ENCODE measurements at places on chromosomes 12 and 14.

GRCh38 chr12:67661311-67662021 lies 12.9 kb downstream of the DYRK2 start:
- DNase-seq, result no peak

- DNase-seq, result no peak
Observed at GRCh38 chr14:21771671-21772070, 98.1 kb upstream of the OR4E1 start.

GRCh38 chr14:70935135-70935534 lies 27.9 kb downstream of the PCNX1 start:
- DNase-seq, result no peak

- no peak for DNase-seq
Observed at GRCh38 chr12:68587448-68587873, 23.2 kb upstream of the RAP1B start.

- no peak for DNase-seq
Observed at GRCh38 chr12:9169979-9170634, 38.1 kb downstream of the PZP start.

DNA sequence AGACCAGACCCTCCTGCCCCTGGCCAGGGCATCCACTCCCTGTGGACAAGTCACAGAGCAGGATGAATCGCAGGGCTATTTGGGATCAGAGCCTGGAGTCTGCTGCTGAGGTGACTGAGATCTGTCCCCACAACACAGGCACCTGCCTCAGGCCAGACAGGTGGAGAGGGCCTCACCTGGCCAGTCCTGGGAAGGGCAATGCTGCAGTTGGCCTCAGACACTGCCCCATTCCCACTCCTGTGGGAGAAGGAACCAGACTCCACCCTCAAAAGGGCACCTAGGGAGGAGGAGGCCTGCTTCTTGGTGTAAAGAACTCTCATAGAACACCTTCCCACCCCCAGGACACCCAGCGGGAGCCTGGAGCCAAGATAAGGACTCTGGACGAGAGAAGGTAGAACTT lies 48.3 kb upstream of the PLEKHG6 start:
- no peak for DNase-seq

DNA sequence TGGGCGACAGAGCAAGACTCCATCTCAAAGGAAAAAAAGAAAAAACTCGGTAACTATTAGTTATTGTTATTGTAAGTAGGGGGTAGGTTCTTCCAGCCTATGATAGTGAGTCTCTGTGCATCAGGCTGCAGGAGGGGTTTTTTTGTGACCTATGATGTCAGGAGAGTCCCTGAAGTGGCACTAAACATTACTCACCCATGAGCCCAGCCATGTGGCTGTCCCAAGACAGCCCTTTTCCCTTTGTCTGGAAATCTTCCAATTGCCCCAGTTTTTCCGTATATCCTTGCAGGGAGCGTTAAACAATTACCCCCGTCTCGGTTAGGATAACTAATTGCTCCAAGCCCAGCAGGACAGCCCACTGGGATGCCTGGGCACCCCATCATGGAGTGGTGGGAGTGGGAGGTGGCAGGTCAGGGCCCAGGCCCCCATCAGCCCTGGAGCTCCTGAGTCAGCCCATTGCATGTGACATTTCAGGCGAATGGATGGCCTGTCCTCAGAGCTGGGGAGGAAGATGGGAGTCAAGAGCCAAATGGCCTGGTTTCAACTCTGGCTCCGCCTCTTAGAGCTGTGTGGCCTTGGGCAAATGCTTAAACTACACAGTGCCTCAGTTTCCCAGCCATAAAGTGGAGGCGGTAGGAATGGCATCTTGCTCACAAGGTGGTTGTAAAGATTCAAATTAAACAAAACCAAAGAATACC lies 16.4 kb downstream of the PHETA1 start:
- DNase-seq, result no peak

DNA sequence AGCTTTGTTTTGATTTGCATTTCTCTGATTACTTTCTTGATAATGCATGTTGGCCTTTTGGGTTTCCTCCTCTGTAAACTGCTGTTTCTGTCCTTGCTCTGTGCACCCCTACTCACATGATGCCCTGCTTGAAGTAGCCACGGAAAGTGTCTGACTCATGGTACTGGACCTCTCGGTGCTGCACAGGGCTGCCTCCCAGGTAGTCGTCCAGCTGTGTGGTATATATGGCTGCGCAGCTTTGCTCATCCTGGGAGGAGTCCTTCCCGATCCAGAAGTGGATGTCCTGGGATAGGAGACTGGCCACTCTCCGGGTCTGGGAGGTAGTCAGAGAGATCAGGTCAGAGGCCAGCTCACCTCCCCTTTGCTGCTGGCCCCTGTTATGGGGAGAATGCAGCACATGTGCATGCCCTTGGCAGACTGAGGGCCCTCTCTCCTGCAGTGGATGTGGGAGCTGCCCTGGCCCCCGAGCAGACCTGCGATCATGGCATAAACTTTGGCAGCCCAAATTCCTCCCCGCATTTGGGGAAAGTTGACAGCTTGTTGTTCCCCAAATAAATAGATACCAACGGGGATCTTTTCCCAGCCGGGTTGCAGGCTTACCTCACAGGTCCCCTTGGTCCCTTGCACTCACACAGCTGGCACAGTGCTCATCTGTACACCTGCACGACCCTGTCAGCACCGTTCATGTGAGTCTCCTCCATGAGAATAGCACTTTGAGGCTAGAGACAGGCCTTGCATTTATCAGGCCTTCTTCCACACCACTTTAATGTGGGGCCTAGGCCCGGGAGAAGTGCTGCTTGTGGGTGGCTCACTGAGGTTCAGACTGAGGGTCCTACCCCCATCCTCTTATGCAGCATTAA lies 5.2 kb downstream of the AVIL start:
- no peak for DNase-seq

- DNase-seq, result no peak
Observed at GRCh38 chr12:110536834-110537604, 34.9 kb downstream of the RAD9B start.

DNA sequence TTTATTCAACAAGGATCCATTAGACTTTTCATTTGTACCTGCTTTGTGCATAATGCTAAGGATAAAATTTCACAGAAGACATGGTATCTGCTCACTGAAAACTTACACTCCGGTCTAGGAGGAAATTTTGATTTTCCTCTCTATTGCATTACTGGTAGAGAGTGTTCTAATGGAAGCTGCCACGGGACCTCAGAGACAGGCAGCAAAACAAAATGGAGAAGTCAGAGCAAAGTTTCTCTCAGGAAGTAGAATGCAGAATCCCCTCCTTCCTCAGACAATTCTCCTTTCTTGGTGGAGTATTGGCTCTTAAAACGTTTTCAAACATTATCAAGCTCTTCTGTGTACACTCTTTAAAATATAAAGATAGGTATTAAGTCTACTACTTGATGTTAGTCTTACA lies 12.3 kb downstream of the CLEC2B start:
- no peak for DNase-seq

GRCh38 chr12:18967814-18968213 lies 161.7 kb upstream of the PLEKHA5 start:
- no peak for DNase-seq

DNA sequence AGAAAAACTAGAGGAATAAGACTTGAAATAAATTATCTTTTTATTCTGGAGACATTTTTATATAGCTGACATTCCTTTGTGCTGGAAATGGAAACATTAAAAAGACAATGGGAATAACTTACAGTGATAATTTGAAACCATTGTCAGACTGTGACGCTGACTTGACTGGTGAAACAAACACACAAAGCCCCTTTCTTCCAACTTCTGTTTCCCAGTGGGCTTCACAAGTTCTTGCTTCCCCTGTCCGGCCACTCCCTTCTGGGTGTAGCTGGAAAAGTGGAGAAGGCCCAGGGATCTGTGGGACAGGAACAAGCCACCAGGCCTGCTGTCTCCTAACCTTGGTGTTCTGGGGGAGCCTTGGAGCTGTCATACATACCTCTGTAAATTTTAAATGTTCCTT lies 58.8 kb downstream of the PELI2 start:
- no peak for DNase-seq

- DNase-seq, result no peak
Observed at GRCh38 chr12:124963211-124963610, 25.7 kb downstream of the DHX37 start.

GRCh38 chr12:131122631-131123030 lies 168.9 kb downstream of the ADGRD1 start:
- DNase-seq, result no peak

GRCh38 chr12:112419297-112420133 lies 768 bp downstream of the PTPN11 start:
- no peak for DNase-seq

- no peak for DNase-seq
Observed at GRCh38 chr12:7117670-7118069, 8.7 kb upstream of the C1RL start.

- DNase-seq, result no peak
Observed at GRCh38 chr14:22184157-22184829, 404.7 kb downstream of the DAD1 start.

DNA sequence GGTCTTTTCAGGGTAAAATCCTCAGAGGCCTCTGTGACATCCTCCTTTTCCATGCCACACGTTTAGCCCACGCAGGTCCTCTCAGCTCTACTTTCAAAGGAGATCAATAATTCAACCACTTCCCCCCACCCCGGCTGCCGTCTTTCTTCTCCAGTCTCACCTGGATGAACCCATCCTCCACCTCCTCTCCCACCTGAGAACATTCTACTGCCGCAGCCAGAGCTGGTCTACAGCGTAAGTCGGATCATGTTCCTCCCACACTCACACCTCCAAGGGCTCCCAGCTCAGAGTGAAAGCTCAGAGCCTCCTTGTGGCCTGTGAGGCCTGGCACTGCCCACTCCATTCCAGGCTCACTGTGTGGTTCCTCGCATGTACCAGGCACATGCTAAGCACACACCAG lies 246.6 kb downstream of the CHST11 start:
- no peak for DNase-seq

- DNase-seq, result no peak
Observed at GRCh38 chr14:103256406-103256805, 77.6 kb upstream of the EIF5 start.

DNA sequence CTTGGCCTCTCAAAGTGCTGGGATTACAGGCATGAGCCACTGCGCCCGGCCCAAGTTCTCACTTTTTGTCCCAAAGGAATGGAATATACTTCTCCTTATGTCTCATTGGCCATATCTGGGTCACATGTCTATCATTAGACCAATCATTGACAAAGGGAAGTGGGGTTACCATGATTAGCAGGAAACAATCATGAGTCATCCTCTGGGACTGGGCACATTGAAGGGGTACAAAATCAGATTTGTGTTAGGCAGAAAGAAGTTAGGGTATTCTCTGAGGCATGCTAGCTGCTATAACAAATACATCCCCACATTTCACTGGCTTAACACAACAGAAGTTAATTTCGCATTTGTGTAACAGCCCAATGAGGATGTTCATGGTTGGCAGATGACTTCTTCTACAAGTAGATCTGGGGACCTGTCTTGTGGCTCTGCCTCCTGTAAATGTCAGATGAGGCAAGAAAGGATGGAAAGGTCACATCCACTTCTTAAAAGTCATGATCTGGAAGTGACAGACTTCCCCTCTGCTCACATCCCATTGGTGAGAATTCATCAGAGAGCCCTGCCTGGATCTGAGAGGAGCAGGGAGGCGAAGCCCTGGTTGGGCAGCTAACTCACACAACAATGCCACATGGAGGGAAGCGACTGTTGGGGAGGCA lies 3.1 kb downstream of the CCDC63 start:
- no peak for DNase-seq

GRCh38 chr12:67056329-67056728 lies 212.8 kb upstream of the CAND1 start:
- no peak for DNase-seq

GRCh38 chr12:125186471-125187147 lies 121.4 kb downstream of the AACS start:
- DNase-seq, result no peak

- no peak for DNase-seq
Observed at GRCh38 chr12:125889742-125890141, 824.5 kb downstream of the AACS start.

DNA sequence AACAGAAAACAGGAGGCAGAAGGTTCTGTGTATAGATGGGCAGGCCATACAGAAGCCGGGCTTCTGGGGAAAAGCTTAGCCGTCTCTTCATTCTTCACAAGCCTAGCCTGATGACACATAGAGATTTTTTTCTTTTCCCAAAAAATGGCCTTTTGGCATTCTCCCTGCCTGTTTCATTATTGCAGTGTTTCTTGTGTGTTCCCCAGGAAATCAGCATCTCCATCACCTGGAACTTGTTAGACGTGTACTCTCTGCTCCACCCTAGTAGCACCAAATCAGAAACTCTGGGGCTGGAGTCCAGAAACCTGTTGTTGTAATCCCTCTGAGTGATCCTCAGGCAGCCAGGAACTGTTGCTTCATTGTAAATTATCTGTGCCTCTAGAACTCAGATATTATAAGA lies 388.1 kb downstream of the CCDC91 start:
- DNase-seq, result no peak

- peak; percentile 97 for DNase-seq
Observed at GRCh38 chr12:110501752-110502738, at the start of the genes RAD9B and VPS29. TSS of gene RAD9B (plus strand) at chr12:110502331. CDS start at chr12:110502338, 7 bp downstream. TSS of gene VPS29 (minus strand) at chr12:110502111. CDS start at chr12:110502051, 60 bp downstream.

GRCh38 chr12:116737774-116738657 lies at the start of the genes RNFT2 and SPRING1:
TSS of gene RNFT2 (plus strand) at chr12:116738315. CDS start at chr12:116740498, 2,183 bp downstream.
TSS of gene SPRING1 (minus strand) at chr12:116738069. CDS start at chr12:116737900, 169 bp downstream.
- DNase-seq, result peak; percentile 96

- no peak for DNase-seq
Observed at GRCh38 chr14:90607141-90607540, 209.1 kb downstream of the TTC7B start.

DNA sequence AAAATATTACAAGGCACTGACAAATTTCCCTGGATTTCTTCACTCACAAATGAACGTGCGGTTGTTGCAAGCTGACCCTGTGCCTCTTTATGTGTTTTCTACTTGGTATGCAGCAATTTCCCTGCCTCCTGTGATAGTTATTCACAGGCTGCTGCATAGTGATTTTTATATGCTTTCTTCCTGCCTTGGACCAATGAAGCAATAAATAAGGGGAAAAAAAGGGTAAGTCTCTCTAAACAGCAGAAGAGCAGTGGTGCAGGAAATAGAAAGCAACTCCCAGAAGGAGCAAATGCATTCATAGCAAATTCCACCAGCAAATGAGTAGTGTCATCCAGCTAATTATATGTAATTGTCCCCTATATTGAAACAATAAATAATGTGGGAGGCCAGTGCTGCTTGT lies 737.9 kb downstream of the GALC start:
- no peak for DNase-seq

- DNase-seq, result no peak
Observed at GRCh38 chr12:22116376-22116775, 70.4 kb downstream of the CMAS start.

- DNase-seq, result no peak
Observed at GRCh38 chr14:33932576-33933345, 18.1 kb downstream of the EGLN3 start.

- peak; percentile 56 for DNase-seq
Observed at GRCh38 chr12:55724226-55724939, 4.2 kb downstream of the RDH5 start.

GRCh38 chr12:58346032-58346632 lies 404.8 kb downstream of the ATP23 start:
- DNase-seq, result no peak

All from stimulated activated CD4-positive, alpha-beta T cell treated with anti-CD3 and anti-CD28 coated beads, Interleukin-12 subunit alpha, Interleukin-12 subunit beta, amount 100 ng/mL, for 24 hours (primary cell).